ENCODE measurements at places on chromosomes 5 and 9.

- DNase-seq: no peak
Measured at GRCh38 chr9:123669346-123669745, 260.6 kb downstream of the DENND1A start.

DNA sequence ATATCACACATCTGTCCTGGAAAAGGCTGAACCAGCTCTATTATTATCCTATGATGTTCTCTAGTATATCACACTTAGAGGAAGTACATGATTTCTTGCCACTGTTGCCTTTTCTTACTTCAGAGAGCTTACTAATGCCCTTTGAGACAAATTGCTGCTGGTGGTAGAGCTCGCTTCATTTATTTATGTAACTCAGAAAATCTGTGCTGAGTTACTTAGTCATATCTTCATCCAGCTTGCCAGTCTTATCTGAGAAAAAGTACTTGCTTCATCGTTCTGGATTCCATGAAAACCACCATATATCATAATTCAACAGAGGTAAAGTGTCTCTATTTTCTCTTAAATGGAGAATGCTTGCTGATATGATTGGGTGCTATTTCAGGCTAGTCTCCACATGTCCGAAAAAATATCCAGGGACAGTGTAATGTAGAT is 26.6 kb downstream of the PTPDC1 start:
- DNase-seq: no peak

DNA sequence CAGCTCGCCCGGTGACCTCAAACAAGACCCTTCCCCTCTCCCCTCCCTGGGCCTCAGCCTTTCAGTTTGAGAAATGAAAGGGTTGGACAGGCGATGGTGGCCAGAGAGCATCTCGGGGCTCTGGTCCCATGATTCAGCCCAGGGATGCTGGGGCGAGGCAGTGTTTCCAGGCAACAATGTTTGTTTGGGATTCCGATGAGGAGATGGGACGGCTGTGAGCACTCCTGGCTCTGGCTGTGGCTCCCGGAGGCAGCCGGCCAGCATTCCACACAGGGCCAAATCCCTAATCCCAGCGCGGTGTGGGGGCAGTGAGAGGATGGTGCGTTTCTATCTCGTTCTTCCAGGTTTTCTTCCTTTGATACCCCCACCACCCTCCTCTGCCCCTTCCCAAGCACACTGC is 66.0 kb downstream of the HMCN2 start:
- DNase-seq: no peak

GRCh38 chr5:101393795-101394450 is 490.8 kb upstream of the ST8SIA4 start:
- no peak for DNase-seq

DNA sequence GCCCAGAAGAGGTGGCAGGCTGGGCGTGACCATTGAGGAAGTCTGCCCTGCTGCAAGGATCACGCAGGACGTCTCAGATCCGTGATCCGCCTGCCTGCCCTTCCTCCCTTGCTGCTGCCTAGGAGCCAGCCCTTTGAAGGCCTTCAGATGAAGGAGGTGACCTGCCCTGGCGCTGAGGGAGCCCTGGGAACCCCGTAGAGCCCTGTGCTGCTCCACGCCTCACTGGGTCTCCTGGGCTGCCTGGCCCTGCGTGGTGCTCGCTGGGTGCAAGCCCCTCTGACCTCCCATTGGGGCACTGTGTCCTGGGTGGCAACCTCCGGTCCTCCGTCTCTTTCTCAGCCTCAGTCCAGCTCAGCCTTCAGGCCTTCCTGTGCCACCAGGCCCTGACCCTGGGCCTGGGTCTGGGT is 295.3 kb upstream of the IRX4 start:
- no peak for DNase-seq

- no peak for DNase-seq
Measured at GRCh38 chr9:4904322-4905134, 80.5 kb upstream of the JAK2 start.

DNA sequence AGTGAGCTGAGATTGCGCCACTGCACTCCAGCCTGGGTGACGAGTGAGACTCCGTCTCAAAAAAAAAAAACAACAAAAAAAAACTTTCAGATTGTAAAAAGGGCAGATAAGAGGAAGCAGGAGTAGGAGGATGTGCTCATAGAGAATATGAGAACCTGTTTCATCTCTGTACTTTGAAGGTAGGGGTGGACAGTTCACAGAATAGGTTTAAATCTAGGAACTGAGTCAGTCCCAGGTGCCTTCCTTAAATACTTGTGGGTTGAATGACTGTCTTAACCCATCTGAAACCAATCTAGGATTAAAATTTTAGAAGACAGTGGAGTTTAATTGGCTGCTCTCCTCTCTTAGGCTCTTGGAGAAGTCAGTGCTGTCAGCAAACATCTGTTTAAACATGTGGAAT is 12.4 kb downstream of the POLK start:
- DNase-seq: no peak

DNA sequence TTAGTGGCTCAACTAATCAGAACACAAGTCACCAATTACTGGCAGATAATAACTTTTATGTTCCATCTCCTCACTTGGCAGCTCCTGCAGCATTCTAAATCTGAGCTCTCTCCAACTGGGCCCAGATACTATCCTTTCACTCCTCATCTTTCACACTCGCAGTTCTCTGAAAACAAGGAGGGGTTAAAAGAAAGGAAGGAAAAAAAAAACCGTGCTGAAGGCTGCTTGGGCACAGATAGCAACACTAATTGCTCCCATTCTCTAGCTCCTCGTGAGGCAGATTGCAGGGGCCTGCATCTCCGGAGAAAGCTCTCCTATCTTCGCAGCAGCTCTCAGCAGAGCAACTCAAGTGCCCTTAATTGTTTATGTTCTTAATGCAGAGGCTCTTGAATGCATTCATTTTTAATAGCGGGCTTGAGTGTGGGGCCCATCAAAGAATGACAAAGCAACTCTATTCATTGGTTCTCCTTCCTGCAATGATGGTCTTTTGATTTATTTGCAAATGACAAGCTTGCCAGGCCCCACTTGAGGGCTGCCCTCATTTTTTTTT is 23.9 kb downstream of the TLE1 start:
- DNase-seq: no peak

GRCh38 chr9:16120727-16121126 is 567.9 kb downstream of the CCDC171 start:
- DNase-seq: no peak

GRCh38 chr5:180688330-180689070 is 39.1 kb upstream of the FLT4 start:
- no peak for DNase-seq

DNA sequence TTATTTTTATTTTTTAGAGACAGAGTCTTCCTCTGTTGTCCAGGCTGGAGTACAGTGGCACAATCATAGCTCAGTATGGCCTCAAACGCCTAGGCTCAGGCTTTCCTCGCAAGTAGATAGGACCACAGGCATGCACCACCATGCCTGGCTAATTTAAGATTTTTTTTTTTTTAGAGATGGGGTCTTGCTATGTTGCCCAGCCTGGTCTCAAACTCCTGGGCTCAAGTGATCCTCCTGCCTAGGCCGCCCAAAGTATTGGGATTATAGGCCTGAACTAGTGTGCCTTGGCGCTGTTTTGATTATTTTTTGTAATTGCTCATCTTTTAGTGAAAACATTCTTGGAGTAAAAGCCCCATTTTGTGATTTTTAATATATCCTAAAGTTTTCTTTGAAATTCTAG is 5.4 kb downstream of the YTHDC2 start:
- DNase-seq: no peak

DNA sequence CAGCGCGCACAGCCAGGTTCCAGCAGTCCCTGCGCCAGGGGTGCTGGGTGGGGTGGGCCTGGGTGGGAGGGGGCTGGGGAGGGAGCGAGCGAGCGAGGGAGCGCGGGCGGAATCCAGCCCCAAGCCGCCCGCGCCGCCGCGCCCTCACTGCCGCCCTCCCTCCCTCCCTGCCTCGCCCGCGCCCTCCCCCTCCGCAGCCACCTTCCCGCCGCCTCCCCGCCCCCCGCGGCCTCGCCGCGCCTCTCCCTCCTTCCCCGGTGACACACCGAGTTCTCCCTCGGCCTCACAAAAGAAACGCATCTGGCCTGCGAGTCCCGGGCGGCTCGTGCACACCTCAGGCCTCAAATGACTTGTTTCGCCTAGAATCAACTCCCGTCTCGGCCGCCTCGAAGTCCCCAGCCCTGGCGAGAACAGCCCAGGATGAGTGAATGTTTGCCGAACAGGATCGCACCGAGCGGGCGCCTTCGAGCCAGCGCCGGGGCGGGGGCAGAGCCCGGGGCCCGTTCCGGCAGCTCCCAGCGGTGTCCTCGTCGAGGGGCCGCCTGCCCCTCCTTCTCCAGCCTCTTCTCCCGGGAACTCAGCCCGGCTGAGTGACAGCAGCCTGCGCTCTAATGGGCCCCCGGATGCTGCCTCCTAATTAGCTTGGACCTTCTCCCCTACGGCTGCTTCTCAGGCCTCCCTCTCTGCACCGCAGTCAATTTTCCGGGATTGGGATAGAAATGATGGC is 371 bp upstream of the PITX1 start:
- DNase-seq: no peak

GRCh38 chr9:102106439-102106838 is 368.0 kb upstream of the GRIN3A start:
- DNase-seq: no peak

DNA sequence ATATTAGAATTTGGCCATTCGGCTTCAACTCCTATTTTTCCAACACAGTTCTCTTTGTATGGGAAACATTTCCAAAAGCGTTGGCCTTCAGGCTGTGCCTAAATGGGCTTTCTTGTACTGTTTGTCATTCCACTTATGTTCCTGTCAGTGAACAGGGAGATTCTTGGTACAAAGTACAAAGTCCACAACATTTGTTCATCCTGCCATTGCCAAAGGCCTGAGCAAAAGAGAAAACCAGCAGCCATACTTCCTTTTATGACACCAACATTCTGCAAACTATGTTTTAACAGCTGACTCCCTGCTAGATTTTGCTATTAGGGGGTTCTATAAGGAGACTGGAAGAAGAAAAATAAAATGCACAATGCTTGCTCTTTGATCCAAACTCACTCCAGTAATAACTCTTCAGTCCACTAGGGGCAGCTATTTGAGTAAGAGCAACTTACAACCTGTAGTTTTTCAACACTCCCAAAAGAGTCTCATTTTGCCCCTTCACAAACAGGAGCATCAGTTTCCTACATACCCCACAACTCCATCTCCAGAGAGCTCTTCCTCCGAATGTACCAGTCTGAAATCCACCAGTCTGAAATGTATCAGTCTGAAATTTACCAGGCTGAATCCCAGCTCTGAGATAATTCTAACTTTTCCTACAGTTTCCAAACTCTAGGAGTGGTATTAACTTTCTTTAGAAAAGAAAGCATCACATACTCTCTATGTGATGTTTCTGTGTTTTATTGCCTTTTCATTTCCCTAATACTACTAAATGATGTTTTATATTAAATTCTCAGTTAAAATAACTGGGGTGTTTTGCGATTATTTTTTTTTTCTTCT is 693.8 kb downstream of the DNAH5 start:
- no peak for DNase-seq

DNA sequence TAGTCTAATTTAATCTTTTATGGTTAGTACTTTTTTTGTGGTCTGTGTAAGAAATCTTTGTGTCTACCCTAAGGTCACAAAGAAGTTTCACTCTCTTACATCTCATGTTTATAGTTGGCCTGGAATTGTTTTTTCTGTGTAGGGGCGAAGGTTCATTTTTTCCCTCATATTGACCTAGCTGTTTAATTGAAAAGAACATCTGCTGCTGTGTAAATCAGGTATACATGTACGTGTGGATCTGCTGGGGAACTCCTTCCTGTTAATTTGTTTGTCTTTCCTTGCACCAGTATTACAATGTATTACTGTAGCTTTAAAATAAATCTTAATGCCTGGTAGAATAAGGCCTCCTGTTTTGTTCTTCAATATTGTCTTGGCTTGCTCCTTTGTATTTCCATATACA is 37.8 kb downstream of the EXOSC2 start:
- no peak for DNase-seq

DNA sequence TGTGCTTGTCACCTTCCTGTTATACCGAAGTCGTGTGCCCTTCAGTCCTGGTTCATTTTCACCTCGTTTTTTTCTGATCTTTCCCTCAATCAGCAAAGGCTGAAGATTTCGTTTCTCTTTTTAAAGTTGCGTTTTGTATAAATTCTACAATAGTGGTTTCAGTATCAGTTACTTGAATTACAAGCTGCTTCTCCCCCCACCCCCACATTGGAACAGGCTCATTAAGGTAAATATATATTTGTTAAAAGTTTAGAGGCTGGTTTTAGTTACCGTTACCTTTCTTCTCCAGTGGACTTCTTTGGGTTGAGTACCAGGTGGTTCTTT is 881 bp downstream of the SUB1 start:
- no peak for DNase-seq

DNA sequence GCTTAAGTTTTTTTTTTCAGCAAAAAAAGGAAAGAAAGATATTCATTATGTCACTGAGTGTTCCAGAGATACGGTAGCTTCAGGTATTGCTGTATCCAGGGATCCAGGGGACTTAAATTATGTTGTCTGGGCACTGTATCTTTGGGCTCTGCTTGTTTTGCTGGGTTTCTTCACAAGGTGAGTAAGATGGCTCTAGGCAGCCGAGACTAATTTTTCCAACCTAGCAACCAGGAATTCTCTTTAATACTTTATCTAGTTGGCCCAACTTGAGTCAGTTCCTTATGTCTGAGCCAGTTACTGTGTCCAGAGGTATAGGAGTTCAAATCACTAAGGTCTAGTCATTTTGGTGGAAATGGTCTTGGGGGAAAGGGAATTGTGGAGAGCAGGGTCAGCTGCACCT is 66.0 kb downstream of the MAN2A1 start:
- no peak for DNase-seq

GRCh38 chr9:130500340-130501180 is 55.8 kb downstream of the ASS1 start:
- DNase-seq: no peak

DNA sequence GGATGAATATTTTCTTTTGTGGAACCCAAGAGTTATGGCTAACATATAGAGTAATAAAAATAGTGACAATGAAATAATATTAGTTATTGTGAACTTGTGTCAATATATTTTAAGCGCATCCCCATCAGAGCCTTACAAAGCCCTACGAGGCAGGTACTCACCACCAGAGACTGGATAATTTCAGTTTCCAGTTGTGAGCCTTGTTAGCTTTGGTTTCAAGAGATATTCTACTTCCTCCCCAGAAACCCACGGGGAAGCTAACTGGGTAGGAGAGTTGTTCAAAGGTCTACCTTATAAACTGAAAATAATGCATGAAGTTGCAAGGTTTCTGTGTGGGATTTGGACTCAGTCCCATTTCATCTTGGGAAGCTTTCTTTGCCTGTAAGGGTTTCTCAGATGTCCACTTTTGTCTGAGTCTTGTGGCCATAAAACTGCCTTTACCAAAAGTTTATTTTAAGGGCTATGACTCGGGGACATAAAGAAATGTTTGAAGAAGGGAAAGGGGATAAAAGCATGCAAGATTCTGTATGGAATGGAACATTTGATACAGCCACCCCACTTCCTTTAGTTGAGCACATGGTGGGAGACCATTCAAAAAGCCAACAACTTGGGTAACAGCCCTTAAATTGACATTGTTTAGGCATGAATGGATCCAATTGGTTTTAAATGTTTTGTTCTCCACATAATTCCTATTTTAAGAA is 57.4 kb upstream of the ANKRD55 start:
- no peak for DNase-seq

GRCh38 chr5:180632768-180633167 is 16.6 kb downstream of the FLT4 start:
- no peak for DNase-seq

- DNase-seq: no peak
Measured at GRCh38 chr5:38540314-38540713, 16.1 kb downstream of the LIFR start.

- DNase-seq: no peak
Measured at GRCh38 chr5:169339869-169340268, 38.9 kb upstream of the SLIT3 start.

GRCh38 chr5:171323806-171324632 is 15.0 kb downstream of the TLX3 start:
- DNase-seq: no peak

- DNase-seq: no peak
Measured at GRCh38 chr9:112360047-112360804, 19.7 kb upstream of the HSDL2 start.

All from activated gamma-delta T cell treated with anti-CD3 and anti-CD28 coated beads, Interleukin-2, amount 50 U/mL, for 16 hours (primary cell).